Lung (tissue), 17 donors: ENCODE measurements at places on chromosomes 7 and 10.

GRCh38 chr10:133034092-133034491, 53.6 kb upstream of the ADGRA1 start:
- no peak for DNase-seq

- DNase-seq = no peak
Measured at GRCh38 chr10:44862006-44862751, 49.0 kb upstream of the TMEM72 start.

DNA sequence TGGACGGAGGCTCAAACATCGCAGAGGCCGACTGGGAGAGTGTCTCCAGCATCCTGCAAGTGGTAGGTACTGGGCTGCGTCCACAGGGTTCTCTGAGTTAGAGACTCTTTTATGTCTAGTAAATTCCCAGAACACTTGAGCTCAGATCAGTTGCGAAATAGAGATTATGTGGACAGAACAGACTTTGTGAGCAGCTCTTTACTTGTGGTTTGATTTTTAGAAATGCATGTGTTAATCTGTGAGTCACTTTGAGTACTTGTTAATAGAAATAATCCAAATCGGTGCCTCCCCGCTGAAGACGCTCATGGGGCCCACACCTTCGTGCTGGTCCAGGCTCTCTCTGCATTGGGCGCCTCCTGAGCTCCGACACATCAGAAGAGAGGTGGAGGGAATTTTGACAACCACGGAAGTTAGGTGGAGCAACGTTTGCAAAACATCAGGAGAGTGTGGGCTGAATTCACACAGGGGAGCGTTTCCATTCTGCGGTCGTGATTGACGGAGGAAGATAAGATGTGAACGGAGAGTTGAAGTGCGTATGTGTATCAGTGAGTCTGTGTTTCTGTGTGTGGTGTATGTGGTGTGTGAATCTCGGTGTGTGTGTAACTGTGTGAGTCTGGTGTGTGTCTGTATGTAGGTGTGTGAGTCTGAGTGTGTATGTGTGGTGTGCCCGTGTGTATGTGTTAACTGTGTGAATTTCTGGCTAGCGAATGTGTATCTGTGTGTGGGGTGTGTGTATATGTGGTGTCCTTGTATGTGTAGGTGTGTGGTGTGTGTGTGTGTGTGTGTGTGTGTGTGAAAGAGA, 32.1 kb downstream of the PFKP start:
- DNase-seq = peak; percentile 49

- DNase-seq = no peak
Measured at GRCh38 chr7:121547544-121548092, 151.5 kb upstream of the FAM3C start.

- no peak for DNase-seq
Measured at GRCh38 chr7:90817151-90817550, 221.0 kb downstream of the CDK14 start.

DNA sequence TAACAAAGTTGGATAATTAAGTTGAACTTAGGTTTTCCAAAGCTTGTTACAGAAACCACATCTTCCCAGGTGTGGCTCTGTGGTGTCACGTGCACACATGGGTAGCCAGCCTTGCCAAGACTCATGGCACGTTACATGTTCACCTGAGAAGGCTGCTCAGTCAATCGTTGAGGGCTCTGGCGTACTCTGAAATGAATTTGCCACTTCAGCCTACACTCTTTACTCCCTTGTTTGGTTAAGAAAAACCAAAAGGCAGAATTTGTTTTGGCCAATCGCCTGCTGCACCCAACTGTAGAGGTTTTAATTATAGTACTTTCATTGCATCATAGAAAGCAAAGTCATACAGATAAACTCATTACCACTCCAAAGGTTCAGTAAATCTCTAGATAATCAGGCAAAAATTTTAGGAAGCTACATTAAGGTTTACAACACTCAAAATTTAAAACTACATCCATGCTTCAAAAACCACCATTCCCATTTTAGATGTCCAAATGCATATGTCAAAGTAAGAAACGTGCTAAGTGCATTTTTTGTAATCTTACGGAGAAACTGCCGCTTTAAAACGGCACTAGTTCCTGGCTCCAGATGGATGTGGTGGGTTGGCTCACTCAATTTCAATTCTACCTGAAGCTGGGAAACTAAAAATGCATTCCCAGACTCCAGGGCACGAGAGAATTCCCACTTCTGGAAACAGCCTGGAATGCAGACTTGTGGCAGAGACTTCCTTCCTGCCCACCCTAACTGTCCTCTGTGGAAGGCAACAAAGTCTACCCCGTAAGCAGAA, 88.4 kb downstream of the DIP2C start:
- DNase-seq = no peak

- no peak for DNase-seq
Measured at GRCh38 chr7:132480534-132480933, 95.7 kb downstream of the PLXNA4 start.

DNA sequence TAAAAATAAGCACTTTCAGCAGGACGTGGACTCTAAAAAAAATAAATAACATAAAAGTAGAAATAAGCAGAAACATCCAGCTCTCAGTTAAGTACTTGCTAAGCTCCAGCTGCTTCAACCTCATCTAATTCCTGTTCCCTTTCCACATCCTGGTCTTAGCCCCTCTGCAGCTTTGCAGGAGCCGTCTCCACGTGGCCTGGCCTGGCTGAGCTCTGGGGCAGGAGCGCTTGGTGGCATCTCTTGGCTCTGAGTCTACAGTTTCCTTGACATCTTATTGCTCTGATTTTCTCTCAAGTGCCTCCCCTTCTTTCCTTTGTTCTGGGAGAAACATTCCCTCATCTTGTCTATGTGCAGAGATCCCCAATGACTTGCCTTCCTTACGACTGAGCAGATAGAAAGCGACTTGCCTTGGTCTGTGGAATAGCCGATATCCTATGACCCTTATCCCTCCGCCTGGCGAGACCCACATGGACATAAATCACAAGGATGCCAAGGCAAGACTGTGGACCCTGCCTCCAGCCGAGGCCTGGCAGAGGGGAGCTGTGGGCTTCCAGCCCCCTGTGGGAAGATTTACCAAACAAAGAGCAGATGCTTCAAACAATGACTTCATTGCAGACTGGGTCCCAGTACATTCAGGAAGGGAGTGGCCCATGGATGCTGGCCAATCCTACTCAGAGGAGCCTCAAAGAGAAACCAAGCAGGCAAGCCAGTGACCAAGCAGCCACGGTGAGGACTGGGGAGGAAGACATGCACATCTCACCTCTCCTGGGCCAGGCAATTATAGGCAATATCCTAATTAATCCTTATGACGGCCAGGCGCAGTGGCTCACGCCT, 61.9 kb downstream of the SPOCK2 start:
- DNase-seq = no peak

GRCh38 chr7:88217675-88218428, 2.0 kb downstream of the SRI start:
- DNase-seq = no peak

GRCh38 chr7:101824440-101824839, 7.0 kb downstream of the CUX1 start:
- DNase-seq = no peak

GRCh38 chr10:127398140-127398970, 150.8 kb upstream of the NPS start:
- DNase-seq = no peak

GRCh38 chr10:52769966-52770365, 2.6 kb downstream of the MBL2 start:
- DNase-seq = no peak

- DNase-seq = no peak
Measured at GRCh38 chr10:44384601-44385025, 284 bp downstream of the CXCL12 start.

DNA sequence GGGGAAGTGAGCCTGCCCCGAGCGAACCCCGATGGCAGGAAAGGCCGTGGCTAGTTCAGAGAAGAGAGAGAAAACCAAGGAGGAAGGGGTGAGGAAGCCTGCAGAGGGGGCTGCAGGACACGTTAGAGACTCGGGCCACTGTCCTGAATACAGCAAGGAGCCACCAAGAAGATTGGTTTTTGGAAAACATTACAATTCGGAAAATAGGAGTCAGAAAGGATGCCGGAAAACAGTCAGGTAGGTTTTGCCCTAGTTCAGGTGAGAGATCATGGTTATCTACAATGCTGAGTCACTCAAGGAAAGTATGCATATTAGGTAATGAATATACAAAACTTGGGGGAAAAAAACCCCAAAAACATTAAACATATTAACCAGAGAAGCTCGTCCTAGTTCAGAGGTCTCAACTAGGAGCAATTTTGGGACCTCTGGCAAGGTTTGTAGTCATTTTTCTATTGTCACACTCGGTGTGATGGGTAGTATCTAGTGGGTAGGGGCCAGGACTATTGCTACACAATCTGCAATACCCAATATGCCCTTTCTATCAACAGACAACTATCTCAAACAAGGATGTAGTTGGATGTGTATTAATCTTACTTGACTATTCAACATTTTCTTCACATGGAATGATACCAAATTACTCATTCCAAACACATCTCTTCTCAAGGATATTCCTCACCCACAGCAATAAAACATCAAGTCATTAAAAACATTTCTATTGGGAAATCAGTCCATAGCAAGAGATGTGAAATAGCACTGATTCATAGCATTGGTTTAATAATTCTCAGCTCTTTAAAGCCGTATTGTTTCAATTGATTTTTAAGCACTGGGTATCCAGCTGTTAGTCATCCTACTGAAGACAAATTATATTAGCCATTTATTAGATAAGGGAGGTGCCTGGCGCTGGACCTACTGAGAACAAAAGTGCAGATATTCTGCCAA, 74.4 kb upstream of the RSU1 start:
- DNase-seq = peak; percentile 80

GRCh38 chr7:22572292-22572691, 72.3 kb upstream of the STEAP1B start:
- no peak for DNase-seq

- peak; percentile 87 for DNase-seq
Measured at GRCh38 chr10:92699518-92700381, 10.0 kb downstream of the HHEX start.

- DNase-seq = no peak
Measured at GRCh38 chr7:155322530-155322929, 24.9 kb downstream of the INSIG1 start.

DNA sequence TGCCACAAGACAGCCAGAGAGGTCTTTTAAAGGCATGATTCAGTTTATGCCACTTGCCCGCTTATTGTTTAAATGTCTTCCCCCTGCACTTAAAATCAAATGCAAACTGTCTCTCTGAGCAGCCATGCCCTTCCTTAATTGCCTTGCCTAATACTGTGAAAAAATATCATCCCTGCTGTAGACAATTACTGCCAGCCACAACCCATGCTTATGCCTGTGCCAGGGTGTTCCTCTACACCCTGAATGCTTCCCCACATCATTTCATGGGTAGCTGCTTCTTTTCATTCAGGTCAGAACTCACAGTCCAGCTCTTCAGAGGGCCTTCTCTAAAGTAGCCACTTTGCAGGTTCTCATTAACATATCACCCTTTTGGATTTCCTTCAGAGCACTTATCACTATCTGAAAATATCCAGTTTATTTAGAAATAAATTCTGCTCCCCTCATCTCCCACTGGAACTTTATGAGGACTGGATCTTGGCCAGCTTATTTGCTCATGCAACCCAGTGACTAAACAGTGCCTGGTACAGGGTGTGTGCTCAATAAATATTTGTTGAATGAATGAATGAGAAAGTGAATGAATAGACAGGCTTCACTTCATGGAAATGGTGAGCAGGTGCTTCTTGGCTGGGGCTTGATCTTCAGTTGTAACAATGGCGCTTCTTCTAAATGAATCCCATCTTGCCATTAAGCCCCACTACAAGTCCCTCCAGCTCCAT, 162.4 kb upstream of the MDFIC start:
- no peak for DNase-seq

- DNase-seq = no peak
Measured at GRCh38 chr7:142592664-142593063, 156.6 kb upstream of the PRSS1 start.

DNA sequence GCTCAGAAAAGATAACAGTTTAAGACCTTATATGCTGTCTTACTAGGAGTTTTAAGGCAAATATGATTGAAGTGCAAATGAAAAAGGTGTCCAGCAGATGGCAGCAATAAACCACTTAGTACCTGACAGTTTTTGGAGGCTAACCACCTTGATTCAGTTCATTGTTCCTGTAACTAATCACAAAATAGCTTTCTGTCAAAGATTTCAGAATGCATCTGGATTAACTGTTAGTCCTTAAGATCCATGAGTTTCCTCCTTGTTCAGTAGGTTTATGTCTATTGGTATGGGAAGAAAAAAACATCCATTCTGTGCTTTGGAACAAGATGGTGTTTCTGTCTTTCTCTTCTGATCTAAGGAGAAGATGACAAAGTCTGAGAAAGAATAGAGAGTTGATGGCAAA, 46.6 kb downstream of the CCSER2 start:
- peak; percentile 63 for DNase-seq

DNA sequence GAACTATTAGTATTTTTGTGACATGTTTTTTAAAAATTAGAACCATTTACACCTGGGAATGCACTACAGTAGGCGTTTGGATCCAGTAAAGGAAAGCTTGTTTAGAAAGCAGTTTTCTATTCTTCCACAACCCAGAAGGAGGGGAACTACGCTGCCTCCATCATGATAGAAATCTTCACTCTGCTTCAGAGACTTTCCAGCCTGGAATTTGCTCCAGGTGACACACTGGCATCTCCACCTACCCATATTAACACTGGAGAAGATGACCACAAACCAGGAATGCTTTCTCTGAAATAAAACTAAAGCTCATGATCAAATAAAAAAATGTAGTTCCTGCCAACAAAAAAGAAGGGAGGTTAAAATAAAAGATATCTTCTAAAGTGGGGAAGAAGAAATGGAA, 66.3 kb downstream of the ARHGAP22 start:
- no peak for DNase-seq

DNA sequence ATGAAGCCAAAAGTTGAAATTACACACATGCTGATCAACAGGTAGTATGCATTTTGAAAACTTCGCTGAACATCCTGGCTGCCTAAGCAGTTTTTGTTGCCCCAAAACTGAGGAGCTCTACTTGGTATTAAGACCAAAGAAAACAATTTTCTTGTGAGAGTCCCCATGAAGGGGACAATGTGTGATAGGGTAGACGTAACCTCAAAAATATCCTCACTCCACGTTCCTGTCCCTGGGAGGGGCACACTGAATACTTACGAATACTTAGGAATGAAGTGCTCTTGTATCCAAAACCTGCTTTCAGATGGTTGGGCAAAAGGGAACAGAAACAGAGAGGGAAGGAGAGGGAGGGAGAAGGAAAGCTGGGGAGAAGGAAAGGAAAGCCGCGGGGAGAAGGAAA, 24.7 kb downstream of the CCDC6 start:
- no peak for DNase-seq

DNA sequence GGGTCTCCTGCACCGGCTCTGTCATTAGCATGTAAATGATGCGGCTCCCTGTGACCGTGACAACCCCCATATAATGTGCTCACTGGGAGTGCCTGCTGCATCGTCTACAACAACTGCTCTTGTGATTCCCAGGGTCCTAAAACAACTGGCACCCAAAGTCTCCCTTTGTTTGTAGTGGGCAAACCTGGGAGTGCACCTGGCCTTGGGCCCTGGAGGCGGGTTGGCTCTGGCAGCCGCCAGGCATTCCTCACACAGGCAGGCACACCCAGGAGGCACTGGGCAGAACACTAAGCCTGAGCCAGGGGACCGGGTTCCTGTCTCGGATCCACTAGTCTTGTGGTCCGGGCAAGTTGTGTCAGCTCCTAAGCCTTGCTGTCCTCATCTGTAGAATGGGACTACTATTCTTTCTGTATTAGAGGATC, 115.5 kb upstream of the GPR26 start:
- DNase-seq = no peak

GRCh38 chr7:106874076-106874475, 9.0 kb downstream of the PIK3CG start:
- no peak for DNase-seq

- DNase-seq = no peak
Measured at GRCh38 chr7:94906065-94906851, 1.1 kb upstream of the PPP1R9A start.

GRCh38 chr7:134901389-134902020, 84.8 kb upstream of the AGBL3 start:
- DNase-seq = no peak

GRCh38 chr7:114450431-114450830, 35.8 kb downstream of the FOXP2 start:
- no peak for DNase-seq
